ENCODE measurements at places on chromosomes 5 and 9. TPM values are rescaled to one million over a fixed set of nuclear protein-coding genes. Genes with fewer than 3 reads are reported as not detected.

EDIL3 gene
- total RNA-seq = 20.6 TPM

SHB gene
- total RNA-seq = 28.4 TPM

NOL8 gene
- 43.2 TPM for total RNA-seq

DNA sequence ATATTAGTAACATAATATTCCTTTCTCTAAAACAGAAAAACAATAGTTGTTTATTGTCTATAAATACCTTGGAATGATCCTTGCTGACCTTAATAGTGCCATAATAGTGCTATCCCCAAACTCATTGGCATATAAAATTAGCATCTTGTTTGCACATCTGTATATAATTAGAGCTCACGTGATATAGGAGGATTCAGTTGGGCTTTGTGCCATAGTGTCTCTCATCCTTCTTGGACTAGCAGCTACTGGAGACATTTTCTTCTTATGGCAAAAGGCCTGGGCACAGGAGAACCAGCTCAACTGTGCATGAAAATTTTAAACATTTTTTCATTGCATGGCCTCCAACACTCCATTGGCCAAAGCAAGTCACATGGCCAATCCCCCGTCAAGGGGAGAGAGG, 342.5 kb downstream of the SPATA31D1 start:
- H3K27ac ChIP-seq = no peak overlapping the region
- H3K27me3 ChIP-seq = no peaks in the 10 kb centered on the region
- peaks cover 5% of the 10 kb centered on the region for H3K4me1 ChIP-seq
- no peak overlapping the region for H3K4me3 ChIP-seq
- no peaks in the 10 kb centered on the region for H3K36me3 ChIP-seq

GRCh38 chr5:21391506-21391905, 1403.5 kb upstream of the CDH18 start:
- H3K36me3 ChIP-seq = no peaks in the 10 kb centered on the region
- no peaks in the 10 kb centered on the region for H3K4me1 ChIP-seq
- no peak overlapping the region for H3K4me3 ChIP-seq
- H3K27ac ChIP-seq = no peak overlapping the region
- DNase-seq = no peak

FIBCD1 gene
- total RNA-seq = not detected

DNA sequence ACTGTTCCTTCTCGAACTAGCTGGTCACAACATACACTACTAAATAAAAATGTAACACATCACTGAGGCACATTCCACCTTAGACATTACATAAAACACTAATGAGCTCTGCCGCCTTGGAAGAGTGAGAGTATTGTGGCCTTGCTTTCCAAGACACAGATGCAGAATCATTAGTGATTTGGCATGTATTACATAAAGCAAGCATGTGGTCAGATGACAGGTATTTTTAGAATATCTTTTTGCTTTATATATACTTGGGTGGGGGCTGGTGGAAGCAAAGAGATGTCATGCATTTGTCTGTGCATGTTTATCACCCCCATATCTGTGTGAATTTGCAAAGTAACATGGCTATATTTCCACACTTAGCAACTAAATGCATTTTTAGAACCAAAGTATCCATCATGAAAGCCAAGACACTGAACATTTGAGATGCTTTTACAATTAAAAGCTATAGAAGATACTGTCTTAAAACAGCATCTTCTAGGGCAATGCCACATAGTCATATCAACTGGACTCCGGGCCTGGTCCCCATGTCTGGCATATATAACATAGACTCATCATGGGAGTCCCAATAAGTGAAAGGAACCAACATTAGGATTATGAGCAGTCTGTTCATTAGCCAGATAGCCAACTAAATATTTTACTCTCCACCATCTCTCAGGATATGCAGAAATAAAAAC, 213.5 kb downstream of the MEF2C start:
- no peaks in the 10 kb centered on the region for H3K36me3 ChIP-seq
- H3K27me3 ChIP-seq = peaks cover 100% of the 10 kb centered on the region
- H3K27ac ChIP-seq = no peak overlapping the region
- no peak for DNase-seq
- peaks cover 11% of the 10 kb centered on the region for H3K4me1 ChIP-seq
- no peak overlapping the region for H3K4me3 ChIP-seq

PMPCA gene
- total RNA-seq = 29.4 TPM

DNA sequence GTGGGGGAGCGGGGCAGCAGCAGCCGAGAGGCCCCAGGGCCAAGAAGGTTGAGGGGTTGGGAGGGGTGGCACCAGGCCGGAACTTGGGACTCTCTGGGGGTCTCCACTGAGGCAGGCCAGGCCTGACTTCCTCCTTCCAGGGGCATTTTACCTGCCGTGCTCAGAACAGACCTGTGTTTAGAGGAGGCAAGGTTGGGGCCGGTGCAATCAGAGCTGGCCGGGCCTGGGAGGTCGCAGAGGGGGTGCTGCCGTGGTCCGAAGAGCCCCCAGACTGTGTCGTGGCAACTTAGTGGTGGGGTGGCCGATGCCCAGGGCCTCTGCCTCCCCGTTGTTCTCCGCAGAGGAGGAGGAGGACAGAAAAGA, 21.8 kb downstream of the GLT6D1 start:
- H3K4me1 ChIP-seq = no peaks in the 10 kb centered on the region
- H3K27ac ChIP-seq = no peak overlapping the region
- no peaks in the 10 kb centered on the region for H3K36me3 ChIP-seq
- no peak overlapping the region for H3K4me3 ChIP-seq
- H3K27me3 ChIP-seq = no peaks in the 10 kb centered on the region
- DNase-seq = no peak

DNA sequence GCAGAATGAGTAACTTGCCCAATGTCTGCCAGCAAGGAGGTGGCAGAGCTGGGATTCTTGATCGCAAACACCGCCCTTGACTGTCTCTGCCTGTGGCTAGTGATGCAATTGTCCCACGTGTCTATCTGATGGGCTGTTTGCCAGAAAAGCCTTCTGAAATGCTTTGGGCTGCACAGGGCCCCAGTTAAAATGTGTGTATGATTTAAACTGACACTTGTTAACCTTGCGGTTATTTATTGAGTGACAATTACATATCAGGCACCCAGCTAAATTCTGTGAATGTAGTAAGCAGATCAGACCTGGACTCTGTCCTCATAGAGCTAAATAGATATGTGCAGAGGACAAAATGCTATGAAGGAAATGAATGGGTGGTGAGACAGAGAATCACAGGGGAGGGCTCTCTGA, 11.6 kb upstream of the IL12B start:
- H3K27ac ChIP-seq = peak overlapping the region; percentile 46
- H3K27me3 ChIP-seq = no peaks in the 10 kb centered on the region
- H3K36me3 ChIP-seq = no peaks in the 10 kb centered on the region
- DNase-seq = no peak
- H3K4me3 ChIP-seq = no peak overlapping the region

DNA sequence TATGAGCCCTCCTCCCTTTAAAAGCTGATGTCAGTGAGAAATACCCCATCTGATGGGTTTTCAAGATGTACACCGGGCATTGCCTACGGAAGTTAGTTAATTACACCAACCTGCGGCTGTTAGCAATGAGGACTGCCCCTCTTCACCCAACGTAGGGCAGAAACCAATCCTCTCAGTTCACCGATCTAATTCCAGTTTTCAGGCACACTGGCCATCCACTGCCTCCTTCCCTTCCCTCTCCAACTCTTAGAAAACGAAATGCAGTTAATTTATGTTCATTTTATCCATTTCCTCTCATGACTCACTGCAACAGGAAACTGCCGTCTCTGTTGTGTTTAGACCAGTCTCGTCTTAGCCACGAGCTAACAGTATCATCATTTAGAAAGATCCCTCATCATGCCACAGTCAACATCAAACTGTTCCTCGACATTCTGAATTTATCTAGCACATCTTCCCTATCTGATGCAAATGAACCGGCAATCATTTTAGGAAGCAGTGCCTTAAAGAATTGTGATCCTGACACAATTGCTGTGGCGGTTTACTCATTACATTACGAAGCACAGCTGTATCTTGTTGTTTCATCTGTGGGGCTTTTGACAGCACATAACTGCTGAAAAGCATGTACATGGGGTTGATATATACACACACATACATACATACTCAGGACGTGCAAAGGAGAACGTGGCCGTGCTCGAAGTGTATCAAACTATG, 168.6 kb downstream of the EFNA5 start:
- H3K36me3 ChIP-seq = no peaks in the 10 kb centered on the region
- DNase-seq = no peak
- peaks cover 16% of the 10 kb centered on the region for H3K4me1 ChIP-seq
- H3K27me3 ChIP-seq = no peaks in the 10 kb centered on the region
- H3K27ac ChIP-seq = no peak overlapping the region
- H3K4me3 ChIP-seq = no peak overlapping the region

TRAPPC13 gene
- 19.5 TPM for total RNA-seq

IFNK gene
- total RNA-seq = not detected

GPX3 gene
- total RNA-seq = 650 TPM

DNA sequence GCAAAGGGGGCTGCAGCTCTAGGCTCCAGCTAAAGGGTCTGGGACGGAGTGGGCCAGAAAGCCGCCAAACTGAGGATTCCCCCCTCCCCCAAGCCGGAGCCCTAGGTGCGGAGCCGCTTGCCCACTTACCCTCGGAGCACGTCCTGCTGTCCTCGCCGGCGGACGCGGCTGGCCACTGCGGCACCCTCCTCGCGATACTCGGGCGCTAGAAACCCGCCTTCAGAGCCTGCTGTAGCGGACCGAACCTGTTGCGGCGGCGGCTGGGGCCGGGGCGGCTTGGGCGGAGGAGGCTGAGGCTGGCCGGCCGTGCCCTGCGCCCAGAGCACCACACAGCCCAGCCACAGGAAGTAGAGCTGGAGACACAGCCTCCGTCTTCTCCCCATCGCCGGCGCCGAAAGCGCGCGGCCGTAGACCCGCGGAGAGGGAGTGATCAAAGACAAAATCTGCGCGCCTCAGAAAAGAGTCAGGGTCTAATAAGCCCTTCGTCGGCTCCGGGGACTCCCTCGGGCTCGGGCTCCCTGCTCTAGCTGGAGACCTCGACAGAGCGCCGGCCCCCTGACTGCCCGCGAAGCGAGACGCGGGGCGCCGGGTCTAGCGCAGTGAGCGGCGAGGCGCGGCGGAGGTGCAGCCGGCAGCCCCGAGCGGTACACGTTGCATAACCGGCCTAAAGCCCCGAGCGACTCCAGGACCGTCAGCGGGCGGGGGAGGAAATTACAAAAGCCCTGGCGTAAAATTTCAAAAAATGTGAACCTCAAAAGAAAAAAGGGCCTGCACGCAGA, 635 bp downstream of the FBN2 start:
- peak overlapping the region; percentile 38 for H3K4me3 ChIP-seq
- no peaks in the 10 kb centered on the region for H3K36me3 ChIP-seq

GRCh38 chr5:100706776-100707175, 171.6 kb downstream of the FAM174A start:
- no peaks in the 10 kb centered on the region for H3K4me1 ChIP-seq
- H3K27ac ChIP-seq = no peak overlapping the region
- no peaks in the 10 kb centered on the region for H3K36me3 ChIP-seq
- H3K4me3 ChIP-seq = no peak overlapping the region
- H3K27me3 ChIP-seq = no peaks in the 10 kb centered on the region

- peak overlapping the region; percentile 23 for H3K4me3 ChIP-seq
- H3K27ac ChIP-seq = no peak overlapping the region
- DNase-seq = no peak
- peaks cover 3% of the 10 kb centered on the region for H3K4me1 ChIP-seq
- H3K36me3 ChIP-seq = no peaks in the 10 kb centered on the region
Observed at GRCh38 chr5:71782393-71782770, 63.3 kb downstream of the CARTPT start.

DNA sequence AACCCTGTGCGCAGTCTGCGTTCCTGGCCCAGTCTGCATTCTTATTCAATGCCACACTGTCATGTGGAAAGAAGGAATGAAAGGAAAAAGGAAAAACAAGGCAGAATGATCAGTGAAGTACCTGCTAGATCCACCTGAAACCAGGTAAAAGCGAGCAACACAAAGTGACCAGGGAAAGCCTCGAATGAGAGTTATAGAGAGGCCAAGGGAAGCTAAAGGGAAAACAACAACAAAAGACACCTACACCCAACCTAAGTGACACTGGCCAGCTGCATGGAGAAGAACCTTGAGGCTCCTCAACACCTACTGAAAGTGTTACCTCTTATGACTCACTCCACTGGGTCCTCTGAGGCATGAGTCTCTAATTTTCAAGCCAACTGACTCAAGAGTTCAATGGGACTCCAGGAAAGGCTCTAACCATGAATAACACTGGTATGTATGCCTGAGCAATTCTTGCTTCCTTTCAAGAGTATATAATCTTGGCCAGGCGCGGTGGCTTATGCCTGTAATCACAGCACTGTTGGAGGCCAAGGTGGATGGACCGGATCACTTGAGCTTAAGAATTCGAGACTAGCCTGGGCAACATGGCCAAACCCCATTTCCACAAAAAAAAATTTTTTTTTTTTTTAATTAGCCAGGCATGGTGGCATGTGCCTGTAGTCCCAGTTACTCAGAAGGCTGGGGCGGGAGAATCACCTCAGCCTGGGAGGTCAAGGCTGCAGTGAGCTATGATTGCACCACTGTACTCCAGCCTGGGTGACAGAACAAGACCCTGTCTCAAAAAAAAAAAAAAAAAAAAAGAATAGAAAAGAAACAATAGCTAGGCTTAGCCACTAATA, 29.0 kb downstream of the MTMR12 start:
- DNase-seq = no peak
- H3K27ac ChIP-seq = peak overlapping the region; percentile 71
- no peaks in the 10 kb centered on the region for H3K27me3 ChIP-seq
- H3K36me3 ChIP-seq = no peaks in the 10 kb centered on the region
- no peak overlapping the region for H3K4me3 ChIP-seq
- peaks cover 77% of the 10 kb centered on the region for H3K4me1 ChIP-seq

- no peaks in the 10 kb centered on the region for H3K27me3 ChIP-seq
- H3K4me3 ChIP-seq = no peak overlapping the region
- DNase-seq = no peak
- no peaks in the 10 kb centered on the region for H3K4me1 ChIP-seq
Observed at GRCh38 chr5:74233091-74233490, 407.4 kb downstream of the ENC1 start.

DNA sequence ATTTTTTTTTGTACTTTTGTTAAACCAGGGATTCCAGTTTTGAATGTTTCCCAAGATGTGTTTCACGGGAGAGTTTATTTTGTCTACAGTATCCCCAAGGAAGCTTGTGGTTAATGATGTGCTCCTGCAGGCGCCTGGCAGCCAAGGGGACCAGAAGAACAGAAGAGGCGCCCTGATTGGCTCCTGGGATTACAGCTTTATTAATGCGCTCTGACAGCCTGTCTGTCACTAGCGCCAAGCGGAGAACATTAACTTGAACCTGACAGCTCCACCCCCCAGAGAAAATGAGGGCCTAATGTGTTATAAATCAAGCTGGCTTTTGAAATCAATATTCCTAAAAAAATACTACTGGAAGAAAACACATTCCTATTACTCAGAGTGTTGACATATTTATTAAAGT, 5.0 kb upstream of the FBXL7 start:
- no peaks in the 10 kb centered on the region for H3K27me3 ChIP-seq
- H3K36me3 ChIP-seq = no peaks in the 10 kb centered on the region
- H3K4me3 ChIP-seq = no peak overlapping the region
- DNase-seq = no peak
- H3K27ac ChIP-seq = no peak overlapping the region

CA9 gene
- total RNA-seq = not detected

- H3K4me1 ChIP-seq = no peaks in the 10 kb centered on the region
- no peaks in the 10 kb centered on the region for H3K36me3 ChIP-seq
- no peak for DNase-seq
- no peak overlapping the region for H3K27ac ChIP-seq
Observed at GRCh38 chr5:88539693-88540365, 271.2 kb upstream of the TMEM161B start.

TNC gene
- total RNA-seq = 50.7 TPM

All from esophagus squamous epithelium (tissue), 5 donors.